ENCODE measurements at places on chromosomes 2 and 18.

DNA sequence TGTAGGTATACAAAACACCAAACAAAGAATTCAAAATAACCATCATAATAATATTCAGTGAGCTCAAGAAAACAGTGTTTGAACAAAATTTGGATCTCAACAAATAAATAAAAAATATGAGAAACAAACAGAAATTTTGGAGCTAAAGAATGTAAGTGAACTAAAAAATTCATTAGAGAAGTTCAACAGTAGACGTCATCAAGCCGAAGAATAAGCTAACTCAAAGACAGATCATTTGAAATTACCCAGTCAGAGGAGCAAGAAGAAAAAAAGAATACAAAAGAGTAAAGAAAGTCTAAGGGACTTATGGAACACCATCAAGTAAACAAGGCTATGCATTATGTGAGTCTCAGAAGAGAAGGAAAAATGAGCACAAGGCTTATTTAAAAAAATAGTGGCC is 16.6 kb upstream of the SPP2 start:
- DNase-seq, result no peak

GRCh38 chr2:172887280-172887679 is 151.6 kb downstream of the RAPGEF4 start:
- no peak for DNase-seq

GRCh38 chr2:121969166-121969565 is 213.7 kb downstream of the TSN start:
- DNase-seq, result no peak

DNA sequence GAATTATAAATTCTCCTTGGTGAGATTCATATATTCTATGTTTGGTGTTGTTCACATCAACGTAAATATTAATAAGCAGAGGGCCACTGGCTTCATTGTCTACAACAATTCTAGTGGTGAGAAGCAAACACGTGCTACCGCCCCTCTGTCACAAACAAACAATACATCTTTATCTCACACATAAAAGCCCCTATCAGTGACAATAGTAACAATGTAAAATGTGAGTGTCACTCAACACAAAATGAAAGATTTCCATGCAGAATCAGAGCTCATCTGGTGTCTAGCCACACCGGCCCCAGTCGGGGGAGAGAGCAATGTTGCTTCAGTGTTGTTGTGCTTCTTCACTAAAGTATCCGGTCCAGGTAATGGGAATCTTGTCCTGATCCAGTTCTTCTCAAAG is 932.6 kb downstream of the SOCS6 start:
- no peak for DNase-seq

GRCh38 chr2:219369447-219369861 is 18.3 kb downstream of the DNPEP start:
- no peak for DNase-seq

GRCh38 chr2:208010506-208010905 is 14.8 kb downstream of the PLEKHM3 start:
- no peak for DNase-seq

DNA sequence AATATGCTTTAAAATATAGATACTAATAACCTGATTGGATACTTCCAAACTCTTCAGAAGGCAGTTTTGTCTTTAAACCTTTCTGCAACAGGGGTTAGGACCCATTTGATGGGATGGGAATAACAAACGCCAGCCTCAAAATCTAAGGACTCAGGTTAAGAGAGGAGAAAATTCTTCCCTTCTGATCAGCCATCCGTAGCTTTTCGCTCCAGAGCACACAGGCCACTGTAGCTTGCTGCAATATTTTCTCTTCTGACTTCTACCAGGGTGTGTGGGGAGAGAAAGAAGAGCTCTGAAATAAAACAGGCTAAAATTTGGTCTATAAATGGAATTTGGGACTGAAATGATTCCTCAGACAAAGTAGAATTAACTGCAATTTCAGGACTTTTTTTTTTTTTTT is 95.1 kb downstream of the ALPK2 start:
- no peak for DNase-seq

- DNase-seq, result no peak
Observed at GRCh38 chr18:12321333-12321732, 13.3 kb downstream of the TUBB6 start.

GRCh38 chr18:31553800-31554199 is 37.9 kb upstream of the TTR start:
- no peak for DNase-seq

GRCh38 chr2:133726973-133727372 is 158.7 kb upstream of the NCKAP5 start:
- DNase-seq, result no peak

GRCh38 chr2:11342551-11343367 is 1.7 kb downstream of the ROCK2 start:
- DNase-seq, result no peak

- DNase-seq, result no peak
Observed at GRCh38 chr2:122263746-122264145, 508.3 kb downstream of the TSN start.

DNA sequence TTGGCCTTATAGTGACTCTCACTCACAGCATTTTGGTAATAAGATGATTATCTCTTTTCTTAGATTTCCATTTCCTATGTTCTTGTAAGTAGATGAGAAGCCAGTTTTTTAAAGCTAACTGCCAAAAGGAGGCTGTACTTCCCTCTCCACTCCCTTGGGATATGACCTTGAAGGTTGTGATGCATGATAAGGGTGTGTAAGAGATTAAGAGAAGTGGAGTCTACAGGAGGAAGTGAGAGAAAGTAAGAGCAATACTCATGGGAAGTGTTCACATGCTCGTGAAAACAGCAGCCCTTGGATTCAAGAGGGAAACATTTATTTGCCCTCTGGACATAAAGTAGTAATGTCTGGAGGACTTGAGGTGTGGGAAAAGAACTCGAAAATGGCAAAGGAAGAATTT is 171.5 kb downstream of the EVA1A start:
- DNase-seq, result no peak

- DNase-seq, result no peak
Observed at GRCh38 chr2:189022053-189022481, 47.9 kb downstream of the COL3A1 start.

DNA sequence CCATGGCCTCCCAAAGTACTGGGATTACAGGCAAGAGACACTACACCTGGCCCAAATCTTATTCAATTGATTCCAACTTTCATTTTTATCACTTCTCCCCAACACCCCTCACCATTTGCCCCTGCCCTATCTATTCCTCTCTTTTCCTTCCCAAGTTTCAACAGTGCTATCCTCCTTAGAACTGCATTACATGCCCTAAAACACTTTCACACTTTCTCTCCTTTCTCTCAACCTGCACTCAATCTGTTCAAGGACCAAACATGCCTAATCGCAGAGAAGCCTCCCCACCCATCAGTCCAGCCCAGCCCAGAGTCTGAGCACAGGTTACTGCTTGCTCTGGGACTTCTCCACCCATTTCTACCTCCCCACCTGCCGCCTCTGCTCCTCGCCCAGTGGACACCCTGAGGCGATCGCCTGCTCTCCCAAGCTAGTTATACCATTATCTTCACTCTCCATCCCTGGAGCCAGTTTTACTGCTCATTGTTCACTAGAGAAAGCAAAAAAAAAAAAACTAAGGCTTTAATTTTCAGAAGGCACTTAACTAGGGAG is 23.7 kb upstream of the DSG1 start:
- DNase-seq, result no peak

DNA sequence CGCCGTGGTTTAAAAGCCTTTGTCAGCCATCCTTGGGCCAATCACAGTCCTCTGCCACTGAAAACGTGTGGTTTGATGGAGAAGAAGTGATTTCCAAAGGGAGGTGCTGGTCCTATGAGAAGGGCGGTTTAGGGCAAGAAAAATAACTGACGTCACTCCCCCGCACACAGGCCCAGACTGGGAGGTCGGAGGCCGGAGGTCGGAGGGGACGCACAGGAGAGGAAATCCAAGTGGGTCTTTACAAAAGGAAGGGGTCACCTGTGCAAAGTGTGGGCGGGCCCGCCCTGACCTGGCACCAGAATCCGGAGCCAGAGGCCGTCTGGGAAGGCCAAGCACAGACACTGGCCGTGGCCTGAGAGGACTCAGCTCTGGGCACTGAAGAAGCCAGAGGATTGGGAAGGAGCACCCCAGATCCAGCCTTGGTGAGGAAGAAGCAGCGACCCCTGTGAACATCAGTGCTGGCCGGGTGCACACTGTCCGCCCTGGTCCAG is 18.0 kb upstream of the KCNG2 start:
- no peak for DNase-seq

DNA sequence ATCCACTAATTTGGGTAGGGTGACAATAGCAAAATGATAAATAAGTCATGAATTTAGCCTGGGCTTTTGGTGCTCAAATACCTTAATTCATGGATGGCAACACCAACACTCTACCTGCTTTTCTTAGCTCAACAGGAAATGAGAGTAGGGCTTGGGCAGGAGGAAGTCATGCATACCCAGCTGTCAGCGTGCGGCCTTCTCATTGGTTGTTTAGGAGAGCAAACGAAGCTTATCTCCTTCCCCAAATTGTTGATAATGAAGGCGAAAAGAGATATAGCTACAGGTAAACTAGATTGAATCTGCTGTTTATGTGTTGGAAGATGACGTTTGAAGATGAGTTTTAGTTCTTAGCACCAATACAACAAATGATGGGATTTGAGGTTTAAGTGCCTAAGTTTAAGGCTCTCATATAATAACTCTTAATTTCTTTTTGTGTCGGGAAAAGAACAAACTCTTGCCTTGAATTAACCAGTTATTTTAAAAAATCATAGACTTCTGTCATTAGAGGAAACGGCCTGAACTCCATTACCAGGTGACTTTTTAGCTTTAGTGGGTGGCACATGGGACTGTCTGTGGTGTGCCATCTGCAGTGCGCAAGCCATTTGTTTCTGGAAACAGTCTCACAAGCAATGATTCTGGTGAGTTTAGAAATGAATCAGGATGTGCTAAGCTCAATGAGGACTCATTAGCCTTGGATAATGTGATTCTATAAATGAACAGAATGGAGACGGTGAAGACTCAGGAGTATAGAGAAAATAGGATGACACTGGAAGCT is 19.8 kb downstream of the MAP4K4 start:
- DNase-seq, result peak; percentile 50

DNA sequence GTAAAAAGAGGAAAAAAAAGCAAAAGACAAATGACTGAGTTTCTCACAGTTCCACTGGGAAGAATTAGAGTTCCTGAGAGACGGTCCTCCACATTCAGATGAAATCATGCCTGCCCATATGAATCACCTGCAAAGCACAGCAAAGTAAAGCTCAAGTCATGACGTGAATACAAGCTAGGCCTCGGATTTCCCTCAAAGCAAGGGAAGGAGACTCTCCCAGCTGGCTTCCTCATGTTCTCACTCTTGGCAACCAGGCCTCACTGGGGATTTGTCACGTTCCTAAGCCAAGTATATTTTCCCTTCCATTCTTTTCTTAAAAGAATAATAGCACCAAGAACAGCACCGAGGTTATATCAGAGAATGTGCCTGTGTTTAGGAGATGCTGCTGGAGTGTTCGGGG is 47.0 kb downstream of the CYP27C1 start:
- no peak for DNase-seq

DNA sequence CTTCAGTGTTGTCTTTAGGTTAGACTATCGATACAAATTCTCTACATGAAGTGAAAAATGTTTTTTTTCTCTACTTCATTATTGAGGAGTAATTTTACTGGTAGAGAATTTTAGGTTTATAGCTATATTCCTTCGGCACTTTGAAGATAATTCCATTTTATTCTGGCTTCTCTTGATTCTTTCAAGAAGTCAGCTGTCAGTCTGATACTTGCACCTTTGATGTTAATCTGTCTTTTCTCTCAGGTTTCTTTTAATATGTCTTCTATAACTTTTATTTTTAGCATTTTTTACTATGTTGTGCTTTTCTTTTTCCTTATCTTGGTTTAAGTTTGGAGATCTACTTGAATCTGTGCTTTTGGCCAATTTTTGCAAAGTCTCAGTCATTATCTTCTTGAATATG is 18.6 kb downstream of the TSPYL6 start:
- no peak for DNase-seq

All from activated CD4-positive, alpha-beta T cell treated with anti-CD3 and anti-CD28 coated beads, Interleukin-2, amount 50 U/mL, for 1 hour (primary cell).